ENCODE measurements at places on chromosomes 4 and X.

DNA sequence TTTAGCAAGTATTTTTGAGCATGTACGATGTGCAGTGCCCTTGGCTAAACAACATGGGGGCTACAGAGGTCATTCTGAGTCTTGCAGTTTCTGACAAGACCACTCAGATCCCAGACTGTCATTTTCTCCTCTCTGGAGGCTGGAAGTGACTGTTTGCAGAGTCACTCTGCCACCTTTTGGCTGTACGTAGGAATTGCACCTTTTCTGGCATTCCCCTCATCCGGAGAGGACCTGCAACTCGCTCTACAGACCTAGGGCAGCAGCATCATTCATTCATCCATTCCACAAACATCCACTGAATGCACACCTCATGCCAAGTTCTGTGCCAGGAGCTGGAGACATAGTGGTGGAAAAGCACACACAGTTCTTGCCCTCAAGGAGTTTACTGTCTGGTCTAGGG lies 160.4 kb upstream of the GPR101 start:
- peak; percentile 20 for DNase-seq

DNA sequence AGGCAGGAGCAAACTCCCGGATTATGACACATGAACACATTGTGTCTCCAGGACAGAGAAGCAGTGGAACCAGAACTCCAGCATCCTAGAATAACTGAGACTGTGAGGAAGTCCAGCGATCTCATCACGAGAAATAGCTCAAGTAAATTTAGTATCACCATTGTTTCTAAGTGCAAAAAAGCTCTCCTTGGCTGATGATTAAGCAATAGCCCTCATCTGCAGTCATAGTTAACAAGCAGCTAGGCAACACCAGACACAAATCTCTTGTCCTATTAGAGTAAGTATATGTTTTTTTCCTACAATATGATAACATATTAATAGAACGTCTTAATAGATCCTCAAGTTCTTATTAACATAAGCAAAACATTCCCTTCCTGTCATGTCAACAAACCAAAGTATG lies 2.4 kb upstream of the CFAP299 start:
- no peak for DNase-seq

- DNase-seq, result no peak
Measured at GRCh38 chr4:165136529-165136928, 23.9 kb upstream of the TMEM192 start.

DNA sequence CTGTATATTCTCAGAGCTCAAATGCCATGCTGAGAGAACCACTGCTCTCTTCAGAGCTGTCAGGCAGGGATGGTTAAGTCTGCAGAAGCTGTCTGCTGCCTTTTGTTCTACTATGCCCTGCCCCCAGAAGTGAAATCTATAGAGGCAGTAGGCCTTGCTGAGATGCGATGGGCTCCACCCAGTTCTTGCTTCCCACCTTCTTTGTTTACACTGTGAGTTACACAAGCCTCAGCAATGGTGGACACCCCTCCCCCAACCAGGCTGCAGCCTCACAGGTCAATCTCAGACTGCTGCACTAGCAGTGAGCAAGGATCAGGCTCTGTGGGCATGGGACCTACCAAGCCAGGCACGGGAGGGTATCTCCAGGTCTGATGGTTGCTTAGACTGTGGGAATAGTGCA lies 271.6 kb downstream of the CENPC start:
- no peak for DNase-seq

DNA sequence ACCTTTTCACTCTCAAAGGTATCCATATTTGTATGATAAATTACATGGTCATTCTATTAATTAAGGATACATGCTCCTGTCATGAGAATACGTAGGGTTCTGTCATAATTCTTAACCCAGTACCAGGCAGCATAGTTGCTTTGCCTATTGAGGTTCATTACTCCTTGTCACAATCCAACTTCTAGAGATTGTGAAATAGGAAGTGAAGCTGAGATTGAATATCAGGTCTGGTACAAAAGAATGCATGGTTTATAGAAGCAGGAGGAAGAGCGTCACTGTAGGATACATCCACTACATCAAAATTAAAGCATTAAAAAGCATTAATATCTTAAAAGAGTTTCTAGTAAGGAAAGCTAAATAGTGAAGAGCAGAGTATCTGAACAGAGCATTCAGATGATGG lies 647.0 kb downstream of the IQCM start:
- no peak for DNase-seq

- no peak for DNase-seq
Measured at GRCh38 chr4:3062471-3062870, 11.9 kb downstream of the HTT-AS start.

GRCh38 chrX:21289232-21289631 lies 85.0 kb upstream of the CNKSR2 start:
- no peak for DNase-seq

GRCh38 chrX:122203399-122203798 lies 980.7 kb upstream of the GRIA3 start:
- DNase-seq, result no peak

- DNase-seq, result no peak
Measured at GRCh38 chr4:121734571-121734970, 30.4 kb downstream of the SMIM43 start.

DNA sequence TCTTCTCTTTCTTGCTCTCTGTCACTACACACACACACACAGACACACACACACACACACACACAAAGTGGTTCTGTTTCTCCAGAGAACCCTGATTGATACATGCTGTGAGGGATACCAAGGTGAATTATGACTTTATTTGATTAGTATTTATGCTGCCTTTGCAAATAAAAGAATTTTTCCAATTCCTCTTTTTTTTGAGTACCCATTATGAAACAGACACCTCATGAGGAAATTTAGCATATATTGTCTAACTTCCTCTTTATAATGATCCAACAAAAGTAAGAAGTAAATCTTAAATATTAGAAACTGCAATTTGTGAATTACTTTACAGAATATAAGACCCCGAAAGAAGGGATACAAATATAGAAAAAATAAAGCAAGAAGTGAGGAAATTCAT lies 14.3 kb upstream of the RAB28 start:
- DNase-seq, result no peak

DNA sequence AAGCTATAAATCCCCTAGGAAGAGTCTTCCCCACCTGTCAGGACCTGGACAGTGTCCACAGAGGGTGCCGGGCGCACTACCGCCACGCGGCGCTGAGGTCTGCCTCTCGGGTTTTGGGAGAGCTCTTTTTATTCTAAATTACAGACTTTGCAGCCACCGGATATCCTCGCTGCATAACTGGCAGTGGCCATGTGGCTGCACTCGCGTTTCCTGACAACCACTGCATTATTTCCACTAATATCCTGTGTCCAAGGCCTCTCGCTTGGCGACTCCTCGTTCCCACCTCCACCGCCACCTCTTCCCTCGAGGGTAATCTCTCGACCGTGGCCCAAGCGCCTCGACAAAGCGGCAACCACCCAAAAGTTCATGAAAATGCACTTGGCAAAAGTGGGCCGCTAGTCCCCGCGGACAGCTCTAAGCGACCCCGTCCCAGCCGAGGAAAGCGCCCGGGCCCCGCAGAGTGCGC lies 512 bp upstream of the TMEM131L start:
- DNase-seq, result no peak

GRCh38 chr4:37948542-37948941 lies 11.7 kb upstream of the PTTG2 start:
- no peak for DNase-seq

DNA sequence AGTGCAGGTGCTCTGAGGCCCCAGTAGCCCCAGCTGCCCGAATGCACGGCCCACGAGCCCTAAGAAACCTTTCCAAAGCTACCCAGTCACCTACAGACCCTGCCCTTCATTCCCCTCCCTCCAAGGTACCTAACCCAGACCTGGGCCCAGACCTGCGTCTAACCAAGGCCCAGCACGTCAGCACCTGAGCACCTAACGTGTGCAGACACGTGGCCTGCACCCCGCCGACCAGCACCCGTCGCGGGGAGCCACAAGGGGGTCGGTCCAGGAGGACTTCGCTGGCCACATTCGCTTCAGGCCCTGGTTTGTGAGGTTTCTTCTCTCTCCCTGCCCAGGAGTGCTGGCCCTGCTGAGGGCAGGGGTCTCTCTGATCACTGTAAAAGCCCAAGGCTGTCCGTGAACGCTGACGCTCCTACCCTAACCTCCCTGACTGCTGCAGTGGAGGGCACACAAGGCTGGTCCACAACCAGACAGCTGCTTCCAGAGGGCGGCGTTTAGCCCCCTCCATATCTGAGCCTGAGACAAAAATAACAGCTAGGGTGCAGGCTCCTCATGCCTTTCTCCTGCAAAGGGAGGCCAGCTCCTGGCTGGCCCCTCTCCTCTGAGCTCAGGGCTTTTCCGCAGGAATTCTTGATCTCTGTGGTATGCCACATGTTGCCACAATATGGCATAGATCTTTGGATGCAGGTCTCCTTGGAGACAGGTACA lies 31.8 kb downstream of the WDR1 start:
- DNase-seq, result no peak

DNA sequence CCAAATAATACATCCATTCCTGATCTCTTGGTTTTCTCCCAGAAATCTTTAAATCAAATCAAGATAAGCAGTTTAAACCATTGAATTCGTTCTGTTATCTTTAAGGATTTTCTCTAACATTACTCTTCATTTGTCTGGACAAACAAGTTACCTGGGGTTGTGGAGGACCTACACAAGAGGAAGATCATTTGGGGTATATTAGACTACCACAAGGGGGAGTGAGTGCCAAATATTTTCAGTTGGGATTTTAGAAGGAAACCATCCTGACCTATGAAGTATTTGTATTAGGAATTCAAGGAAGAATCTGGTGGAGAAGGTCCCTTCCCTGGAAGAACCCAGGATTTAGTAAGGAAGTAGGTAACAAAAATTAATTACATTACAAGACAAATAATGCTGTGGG lies 12.0 kb upstream of the DCHS2 start:
- DNase-seq, result peak; percentile 13

GRCh38 chr4:114601304-114602052 lies 2.9 kb downstream of the UGT8 start:
- no peak for DNase-seq

GRCh38 chr4:170014359-170015011 lies 11.7 kb downstream of the MFAP3L start:
- DNase-seq, result no peak

DNA sequence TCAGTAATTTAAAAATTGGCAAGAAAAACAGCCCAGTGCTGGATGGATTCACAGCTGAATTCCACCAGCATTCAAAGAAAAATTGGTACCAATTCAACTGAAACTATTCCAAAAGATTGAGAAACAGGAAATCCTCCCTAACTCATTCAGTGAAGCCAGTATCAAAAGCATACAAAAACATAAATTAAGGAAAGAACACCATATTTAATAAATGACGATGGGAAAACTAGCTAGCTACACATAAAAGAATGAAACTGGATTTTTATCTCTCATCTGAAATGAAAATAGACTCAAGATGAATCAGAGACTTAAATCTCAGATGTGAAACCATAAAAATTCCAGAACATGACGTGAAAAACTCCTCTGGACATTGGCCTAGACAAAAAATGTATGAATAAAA lies 516.8 kb upstream of the SPANXN1 start:
- DNase-seq, result no peak

DNA sequence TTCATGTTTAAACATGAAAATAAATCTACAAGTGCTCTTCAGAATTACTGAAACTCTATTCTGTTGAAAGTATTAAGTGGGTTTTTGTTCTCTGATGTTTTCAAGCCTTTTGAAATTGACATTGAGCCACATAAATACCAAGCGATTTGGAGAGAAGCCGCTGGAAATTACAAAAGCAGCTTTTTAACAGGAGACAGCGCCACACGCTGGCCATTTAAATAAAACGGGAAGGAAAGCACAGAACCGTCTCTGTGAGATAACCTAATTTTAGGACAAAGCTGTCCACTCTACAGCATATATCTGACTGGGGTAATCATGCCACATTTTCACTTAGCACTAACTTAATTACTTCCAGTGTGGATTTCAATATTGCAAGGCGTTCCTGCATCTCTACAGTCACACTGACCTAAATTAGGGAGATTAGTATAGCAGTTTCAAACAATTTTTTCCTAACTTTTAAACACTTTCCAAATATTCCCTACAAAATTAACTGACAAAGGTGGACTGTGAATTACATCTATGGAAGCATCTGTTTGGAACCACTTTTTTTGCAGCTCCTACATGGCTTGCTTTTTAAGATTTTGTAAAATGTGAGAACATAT lies 6.8 kb upstream of the ANOS1 start:
- DNase-seq, result no peak

GRCh38 chr4:8000721-8001491 lies 61.2 kb upstream of the AFAP1 start:
- DNase-seq, result no peak

DNA sequence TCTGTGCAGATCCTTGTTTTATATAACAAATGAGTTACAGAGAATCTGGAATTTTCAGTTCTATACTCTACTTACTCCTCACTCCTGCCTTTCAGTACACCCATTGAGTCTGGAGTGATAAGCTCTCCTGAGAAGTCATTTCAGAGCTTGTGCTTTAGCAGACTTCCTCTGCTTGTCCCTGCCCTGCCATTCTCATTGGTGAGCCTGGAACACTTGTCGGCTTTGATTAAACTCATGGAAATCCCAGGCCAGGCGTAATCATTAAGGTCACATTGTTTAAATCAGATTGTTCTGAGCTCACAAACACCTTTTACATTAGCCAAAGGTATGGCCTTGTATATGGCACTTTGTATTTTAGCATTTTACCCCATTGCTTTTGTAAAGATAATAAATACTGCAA lies 102.7 kb downstream of the CNKSR2 start:
- DNase-seq, result no peak

DNA sequence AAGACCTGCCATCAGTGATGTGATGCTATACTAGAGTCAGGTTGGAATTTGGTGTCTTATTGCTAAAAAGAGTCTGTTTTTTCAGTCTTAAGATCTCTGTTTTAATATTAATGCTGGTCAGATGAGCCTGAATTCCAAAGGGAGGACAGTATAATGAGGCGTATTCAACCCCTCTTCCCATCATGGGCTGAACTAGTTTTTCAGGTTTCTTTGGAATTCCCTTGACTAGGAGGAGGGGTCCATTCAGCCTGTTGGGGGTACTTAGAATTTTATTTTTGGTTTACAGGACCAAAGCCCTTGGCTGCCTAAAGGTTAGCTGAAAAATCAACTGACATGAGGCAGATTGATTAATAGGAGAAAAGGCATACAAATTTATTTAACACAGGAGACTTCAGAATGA lies 24.1 kb upstream of the PI4K2B start:
- no peak for DNase-seq

- DNase-seq, result no peak
Measured at GRCh38 chr4:59805176-59805575, 1395.0 kb upstream of the ADGRL3 start.

- DNase-seq, result no peak
Measured at GRCh38 chr4:76426272-76426671, 5.3 kb upstream of the CCDC158 start.

GRCh38 chr4:74294681-74295080 lies 13.6 kb upstream of the EPGN start:
- no peak for DNase-seq

DNA sequence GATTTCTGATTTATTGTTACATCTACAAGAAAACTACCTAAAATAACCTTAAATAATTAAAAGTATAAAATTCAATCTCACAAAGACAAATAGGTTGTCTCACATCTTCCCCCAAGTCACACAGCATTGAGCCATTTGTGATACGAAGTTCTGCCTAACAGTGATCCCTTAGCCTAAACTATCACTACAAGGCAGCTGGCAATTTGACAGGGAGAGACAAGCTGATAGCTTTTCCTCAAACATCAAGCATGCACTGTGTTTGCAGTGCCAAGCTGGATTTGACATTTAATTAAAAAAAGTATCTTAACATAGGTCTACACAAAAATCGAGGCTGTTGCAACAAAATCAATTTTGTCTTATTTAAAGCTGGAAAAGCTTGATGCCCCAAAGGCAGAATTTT lies 464.7 kb upstream of the TRAM1L1 start:
- DNase-seq, result no peak

Data from Panc1 (cell line).